ENCODE measurements at places on chromosomes 5 and 9.

- DNase-seq, result no peak
These were observed 582.0 kb upstream of the TUSC1 start for GRCh38 chr9:26260238-26260637.

DNA sequence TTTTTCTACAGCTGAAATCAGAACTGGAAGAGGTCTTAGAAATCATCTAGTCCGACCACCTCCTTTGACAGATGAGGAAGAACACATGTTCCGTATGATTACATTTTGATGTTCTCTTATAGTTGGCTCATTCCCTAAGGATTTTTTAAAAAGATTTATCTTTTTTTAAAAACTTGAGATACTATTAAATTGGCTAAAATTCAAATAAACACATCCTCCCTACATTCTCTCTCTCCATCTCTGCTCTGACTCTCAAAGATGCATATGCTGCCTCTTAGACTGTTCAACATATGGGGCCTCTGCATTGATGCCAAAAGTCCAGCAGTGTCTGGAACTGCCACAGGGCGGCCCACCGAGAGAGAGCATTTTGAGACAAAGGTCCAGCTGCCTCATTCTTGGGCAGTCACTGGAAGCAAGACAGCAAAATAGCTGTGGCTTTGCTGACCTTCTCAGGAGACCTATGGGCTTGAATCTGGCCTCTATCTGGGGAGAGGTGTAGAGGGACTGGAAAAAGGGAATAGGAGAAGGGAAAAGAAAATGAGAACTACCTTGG is 12.8 kb upstream of the TSSK1B start:
- DNase-seq, result no peak

DNA sequence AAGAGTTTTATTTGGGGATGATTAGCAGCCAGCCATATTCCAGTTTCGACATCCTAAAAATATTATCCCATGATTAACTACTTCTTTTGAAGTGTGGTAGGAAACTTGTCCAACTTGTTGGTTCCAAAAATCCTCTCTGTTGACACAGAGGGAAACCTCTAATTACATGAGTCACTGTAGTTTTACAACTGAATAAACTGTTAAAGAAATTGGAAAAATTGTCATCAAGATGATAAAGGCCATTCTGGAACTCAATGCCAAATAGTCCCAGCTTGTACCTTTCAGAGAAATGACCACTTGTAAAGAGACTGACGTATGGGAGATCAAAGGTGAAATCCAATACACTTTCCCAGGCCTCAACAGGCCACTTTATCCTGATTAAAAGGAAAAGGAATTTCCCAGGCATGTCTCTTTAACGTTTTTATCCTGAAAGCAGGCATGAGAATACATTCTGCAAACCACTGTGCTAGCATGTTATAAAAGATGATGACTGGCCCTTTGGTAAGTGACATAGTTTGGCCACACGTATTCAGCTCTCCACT is 261.6 kb downstream of the GLIS3 start:
- no peak for DNase-seq

GRCh38 chr9:128321879-128322403 is 306 bp downstream of the TRUB2 start:
- peak; percentile 2 for DNase-seq

- no peak for DNase-seq
These were observed 2.1 kb downstream of the PCDHGA4 start for GRCh38 chr5:141356950-141357349.

DNA sequence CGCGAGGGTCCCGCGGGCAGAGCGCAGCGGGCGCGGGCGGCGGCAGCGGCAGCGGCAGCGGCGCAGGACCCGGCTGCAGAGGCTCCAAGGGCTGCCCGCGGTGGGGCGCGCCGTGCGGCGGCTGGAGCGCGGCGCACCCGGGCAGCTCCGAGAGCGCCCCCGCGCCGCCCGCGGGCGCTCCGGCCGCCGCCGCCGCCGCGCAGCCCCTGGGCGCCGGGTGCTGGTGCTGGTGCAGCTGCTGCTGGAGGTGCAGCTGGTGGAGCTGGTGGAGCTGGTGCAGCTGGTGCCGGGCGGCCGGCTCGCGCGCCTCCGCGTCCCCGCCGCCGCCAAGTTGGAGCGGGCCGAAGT is 644 bp downstream of the IER5L start:
- peak; percentile 54 for DNase-seq

Measured in suppressor macrophage treated with lipopolysaccharide for 4 hours (primary cell).